Stimulated activated CD4-positive, alpha-beta T cell treated with anti-CD3 and anti-CD28 coated beads, Interleukin-12 subunit alpha, Interleukin-12 subunit beta, amount 100 ng/mL, for 48 hours (primary cell): ENCODE measurements at places on chromosomes 5 and 9.
A peak's percentile ranks its signal among the peaks of the same experiment; 100 is the strongest.

GRCh38 chr5:116507051-116507537, 67.5 kb downstream of the SEMA6A start:
- no peak for DNase-seq

DNA sequence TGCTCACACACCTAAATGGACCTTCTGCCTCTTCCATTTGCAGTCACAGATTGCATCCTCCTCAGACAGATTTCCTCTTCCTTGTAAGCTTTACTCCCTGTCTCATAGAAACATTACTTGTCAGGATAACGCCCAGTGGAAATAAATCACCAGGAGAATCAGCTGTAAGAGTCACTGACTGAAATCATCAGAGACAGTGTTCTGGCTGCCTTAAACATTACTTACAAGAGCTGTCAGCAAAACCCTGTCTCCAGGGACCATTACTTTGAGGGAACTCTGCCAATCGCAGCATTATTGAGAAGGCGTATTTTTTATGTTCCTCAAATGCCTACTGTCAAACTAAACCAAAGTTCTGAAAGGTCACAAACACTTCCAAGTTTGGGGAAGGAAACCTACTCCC, 5.9 kb downstream of the DPYSL3 start:
- no peak for DNase-seq

DNA sequence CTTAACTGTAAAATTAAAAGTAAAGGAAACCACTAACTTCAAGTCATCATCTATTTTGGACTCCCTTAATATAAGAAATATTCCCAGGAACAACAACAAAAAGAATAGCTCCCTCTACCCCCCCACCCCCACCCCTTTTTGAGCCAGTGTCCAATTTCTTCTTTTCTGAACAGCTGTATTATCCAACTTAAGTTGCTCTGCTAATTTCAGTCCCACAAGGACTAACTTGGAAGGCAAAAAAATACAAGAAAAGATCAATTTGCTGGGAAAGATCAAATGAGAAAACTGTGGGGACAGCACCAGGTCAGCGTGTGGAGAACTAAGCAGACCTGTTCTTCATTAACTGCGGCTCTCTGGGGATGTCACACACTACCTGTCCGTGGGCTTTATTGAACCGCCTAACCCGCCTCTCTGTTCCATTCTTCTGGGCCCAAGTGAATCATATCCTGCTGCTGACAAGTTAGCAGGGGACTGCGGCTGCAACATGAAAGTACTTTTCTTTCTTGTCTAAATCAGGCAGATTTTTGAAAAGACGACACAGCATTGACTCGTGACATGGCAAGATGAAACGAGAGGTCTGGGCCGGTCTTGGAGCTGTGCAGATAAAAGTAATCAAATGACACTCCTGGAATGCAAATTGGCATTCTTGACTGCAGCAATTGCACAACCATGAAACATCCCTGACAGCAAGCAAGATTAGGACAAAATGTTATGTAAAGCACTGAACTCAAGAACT, 2.7 kb downstream of the BNC2 start:
- no peak for DNase-seq

DNA sequence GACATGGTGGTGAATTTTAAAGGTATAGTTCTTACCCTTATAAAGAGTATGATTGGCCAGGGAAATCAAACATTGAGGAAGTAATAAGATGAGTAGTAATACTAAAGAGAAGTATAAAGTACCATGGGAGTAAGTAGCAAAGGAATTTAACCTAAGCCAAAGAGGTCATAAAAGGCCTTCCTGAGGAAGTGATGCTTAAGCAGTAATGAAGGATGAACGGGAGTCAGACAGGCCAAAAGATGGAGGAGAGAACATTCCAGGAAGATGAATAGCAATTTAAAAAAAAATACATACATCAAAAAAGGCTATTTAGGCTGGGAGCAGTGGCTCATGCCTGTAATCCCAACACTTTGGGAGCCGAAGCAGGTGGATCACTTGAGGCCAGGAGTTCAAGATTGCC, 29.0 kb downstream of the KLHL3 start:
- no peak for DNase-seq

DNA sequence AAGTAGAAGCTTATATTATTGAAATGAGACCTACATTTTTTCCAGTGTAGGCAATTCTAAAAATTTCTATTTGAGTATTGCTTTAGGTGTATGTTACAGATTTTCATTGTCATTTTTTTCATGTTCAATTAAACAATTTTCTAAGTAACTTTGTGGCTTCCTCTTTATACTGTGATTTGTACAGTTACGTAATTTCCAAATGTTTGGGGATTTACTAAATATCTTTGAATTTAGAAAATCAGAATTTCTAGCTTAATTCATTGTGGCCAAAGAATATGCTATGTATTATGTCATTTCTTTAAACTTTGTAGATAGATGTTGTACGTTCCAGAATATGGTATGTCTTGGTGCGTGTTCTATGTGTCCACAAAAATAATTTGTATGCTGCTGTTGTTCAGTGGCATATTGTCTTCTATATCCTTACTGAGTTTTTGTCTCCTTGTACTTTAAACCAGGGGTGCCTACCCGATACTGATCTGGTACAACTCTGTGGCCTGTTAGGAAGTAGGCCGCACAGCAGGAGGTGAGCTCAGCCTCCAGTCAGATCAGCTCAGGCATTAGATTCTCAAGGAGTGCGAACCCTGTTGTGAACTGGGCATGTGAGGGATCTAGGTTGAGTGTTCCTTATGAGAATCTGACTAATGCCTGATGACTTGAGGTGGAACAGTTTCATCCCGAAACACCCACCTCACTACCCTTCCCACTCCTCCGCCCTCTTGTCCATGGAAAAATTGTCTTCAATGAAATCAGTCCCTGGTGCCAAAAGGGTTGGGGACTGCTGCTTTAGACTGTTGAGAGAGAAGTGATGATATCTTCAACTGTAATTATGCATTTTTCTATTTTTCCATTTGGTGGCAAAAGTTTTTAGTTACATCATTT, 63.5 kb downstream of the UBE2R2 start:
- DNase-seq, result no peak

- no peak for DNase-seq
Measured at GRCh38 chr5:159971931-159972461, 36.9 kb upstream of the TTC1 start.

GRCh38 chr5:142342128-142342981, 17.5 kb upstream of the SPRY4 start:
- no peak for DNase-seq

DNA sequence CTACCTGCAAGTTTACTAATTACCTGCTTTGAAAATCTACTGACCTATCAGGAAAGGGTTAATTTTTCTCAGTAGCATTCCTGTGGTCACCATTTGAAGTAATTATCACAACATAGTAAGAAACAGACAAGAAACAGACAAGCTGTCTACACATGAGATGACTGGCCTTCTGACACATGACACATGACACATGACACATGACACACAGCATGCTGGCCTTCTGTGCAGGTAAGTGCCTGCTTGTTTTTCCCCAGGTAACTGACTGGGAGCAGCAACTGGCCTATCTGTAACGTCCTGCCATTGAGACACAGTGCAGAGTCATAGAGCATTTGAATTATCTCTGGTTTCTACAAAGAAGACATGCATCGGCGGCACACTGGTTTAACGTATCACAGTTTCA, 222.4 kb downstream of the CTNND2 start:
- DNase-seq, result no peak

DNA sequence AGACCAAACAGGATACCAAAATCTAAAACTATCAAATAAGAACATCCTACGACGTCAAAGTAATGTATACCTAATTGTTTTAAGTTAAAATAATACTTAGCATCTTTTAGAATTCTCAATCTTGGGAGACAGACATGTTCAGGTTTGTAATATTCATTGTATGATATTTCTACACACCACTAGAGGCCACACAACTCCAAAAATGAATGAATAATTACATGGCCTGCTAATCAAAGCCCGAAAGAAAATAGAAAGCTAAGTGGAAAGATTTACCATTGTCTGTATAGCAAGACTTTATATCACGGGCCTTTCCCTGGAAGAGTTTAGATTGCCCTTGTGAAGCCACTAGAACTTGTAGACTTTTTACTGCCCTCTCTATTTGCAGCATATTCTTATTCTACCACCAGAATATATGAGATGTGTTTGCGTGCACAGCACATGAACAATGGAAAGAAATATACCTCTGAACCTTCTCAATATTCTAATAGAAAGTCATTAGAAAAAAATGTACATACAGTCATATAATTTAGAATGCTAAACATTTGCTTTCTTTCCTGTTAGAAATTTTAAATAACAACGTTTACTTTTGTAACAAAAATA, 380.1 kb upstream of the NUDT12 start:
- no peak for DNase-seq

GRCh38 chr5:151214614-151215545, 9.0 kb downstream of the CCDC69 start:
- no peak for DNase-seq

GRCh38 chr5:152237531-152237930, 167.5 kb downstream of the NMUR2 start:
- no peak for DNase-seq

- no peak for DNase-seq
Measured at GRCh38 chr9:89138463-89139390, 39.9 kb downstream of the SHC3 start.

DNA sequence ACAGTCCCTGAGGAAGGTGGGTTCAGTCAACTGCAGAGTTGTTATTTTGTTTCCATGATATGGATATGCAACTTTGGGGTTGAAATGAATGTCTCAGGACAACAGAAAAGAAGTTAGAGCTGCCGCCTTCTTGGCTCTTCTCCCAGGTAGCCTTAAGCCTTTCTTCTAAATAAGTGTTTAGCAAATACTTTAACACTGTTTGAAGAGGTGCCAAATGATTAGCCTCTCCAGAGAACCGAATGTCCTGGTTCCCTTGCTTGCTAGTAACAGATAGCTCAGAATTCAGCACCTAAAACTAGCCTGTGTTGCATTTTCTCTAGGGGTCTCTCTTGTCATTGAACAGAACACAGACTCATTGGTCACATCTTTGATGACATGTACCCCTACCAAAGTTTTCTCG, 127.7 kb upstream of the PIK3R1 start:
- no peak for DNase-seq

DNA sequence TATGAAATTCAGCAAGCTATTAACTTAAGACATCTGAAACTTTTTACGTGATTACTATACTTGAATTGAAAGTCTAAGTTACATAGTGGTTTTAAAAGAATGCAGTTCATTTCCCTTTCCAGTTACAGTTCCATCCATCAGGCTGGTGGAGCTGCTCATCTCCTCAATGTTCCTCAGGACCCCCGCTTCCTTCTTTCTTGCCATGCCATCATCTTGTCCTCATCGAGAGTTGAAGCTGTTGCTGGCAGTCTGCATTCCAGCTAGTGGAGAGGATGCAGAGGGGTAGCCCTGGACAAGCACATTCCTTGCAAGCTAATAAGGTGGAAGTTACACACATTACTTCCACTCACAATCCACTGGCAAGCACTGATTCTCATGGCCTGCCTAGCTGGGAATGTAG, 8.8 kb upstream of the RNF183 start:
- no peak for DNase-seq

DNA sequence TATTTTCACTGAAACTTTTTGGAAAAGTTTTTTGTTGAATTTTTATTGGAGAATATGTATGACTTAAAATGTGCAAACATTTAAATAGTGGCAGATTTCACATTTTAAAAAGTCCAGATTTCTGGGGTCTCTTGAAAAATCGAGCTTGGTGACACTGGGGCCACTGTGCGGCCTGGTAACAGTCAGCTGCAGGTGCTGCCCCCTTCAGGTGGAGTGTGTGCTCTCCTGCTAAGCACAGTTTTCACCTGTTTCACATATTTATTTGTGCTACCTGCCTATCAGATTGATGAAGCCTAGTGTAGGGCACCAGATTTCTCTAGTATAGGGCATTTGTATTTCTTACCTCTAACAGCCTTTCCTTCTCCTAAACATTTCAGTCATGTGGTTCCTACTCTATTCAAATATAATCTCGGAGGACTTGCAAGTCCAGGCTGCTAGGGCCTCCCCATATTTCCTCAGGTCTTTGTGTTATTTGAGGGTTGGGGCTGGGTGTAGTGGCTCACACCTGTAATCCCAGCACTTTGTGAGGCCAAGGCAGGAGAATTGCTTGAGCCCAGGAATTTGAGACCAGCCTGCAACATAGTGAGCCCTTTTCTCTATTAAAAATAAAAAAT, 95.8 kb upstream of the KLF9 start:
- DNase-seq, result peak; percentile 24

GRCh38 chr5:82151662-82152061, 126.5 kb downstream of the RPS23 start:
- no peak for DNase-seq

GRCh38 chr9:27227192-27227591, 69.8 kb downstream of the EQTN start:
- no peak for DNase-seq

GRCh38 chr9:81754245-81754644, 64.9 kb upstream of the TLE1 start:
- no peak for DNase-seq

DNA sequence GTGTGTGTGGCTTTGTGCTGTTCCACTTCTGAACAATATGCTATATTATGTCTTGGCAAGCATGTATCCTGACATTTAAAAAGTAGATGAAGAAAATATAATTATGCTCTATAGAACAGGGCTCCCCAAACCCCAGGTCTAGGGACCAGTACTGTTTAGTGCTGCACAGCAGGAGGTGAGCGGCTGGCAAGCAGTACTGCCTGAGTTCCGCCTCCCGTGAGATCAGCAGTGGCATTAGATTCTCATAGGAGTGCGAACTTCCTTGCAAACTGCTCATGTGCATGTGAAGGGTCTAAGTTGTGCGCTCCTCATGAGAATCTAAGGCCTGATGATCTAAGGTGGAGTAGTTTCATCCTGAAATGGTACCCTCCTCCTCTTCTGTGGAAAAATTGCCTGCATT, 979.1 kb upstream of the CTNND2 start:
- DNase-seq, result no peak

DNA sequence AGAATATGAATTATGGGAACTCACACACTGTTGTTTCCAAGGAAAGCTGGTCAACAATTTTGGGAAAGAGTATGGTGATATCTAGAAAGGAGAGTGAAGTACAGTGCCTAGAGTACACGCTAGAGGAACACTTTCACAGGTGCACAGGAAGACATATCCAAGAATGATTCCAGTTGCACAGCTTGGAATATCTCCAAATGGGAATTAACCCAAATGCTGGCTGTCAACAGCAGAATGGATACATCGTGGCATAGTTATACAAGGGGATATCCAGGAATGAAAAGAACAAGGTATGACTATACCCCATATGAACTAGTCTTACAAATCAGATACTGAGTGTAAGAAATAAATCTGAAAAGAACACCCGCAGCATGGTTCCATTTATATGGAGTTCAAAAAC, 231.3 kb downstream of the FSTL4 start:
- no peak for DNase-seq

GRCh38 chr5:60918466-60918865, 26.4 kb downstream of the ERCC8 start:
- DNase-seq, result no peak

- no peak for DNase-seq
Measured at GRCh38 chr5:176890455-176891330, 8.5 kb downstream of the HK3 start.

- DNase-seq, result no peak
Measured at GRCh38 chr5:97476852-97477534, 293.9 kb upstream of the RIOK2 start.
